Dorsolateral prefrontal cortex (tissue), 122 donors: ENCODE measurements at places on chromosomes 7 and 10.

DNA sequence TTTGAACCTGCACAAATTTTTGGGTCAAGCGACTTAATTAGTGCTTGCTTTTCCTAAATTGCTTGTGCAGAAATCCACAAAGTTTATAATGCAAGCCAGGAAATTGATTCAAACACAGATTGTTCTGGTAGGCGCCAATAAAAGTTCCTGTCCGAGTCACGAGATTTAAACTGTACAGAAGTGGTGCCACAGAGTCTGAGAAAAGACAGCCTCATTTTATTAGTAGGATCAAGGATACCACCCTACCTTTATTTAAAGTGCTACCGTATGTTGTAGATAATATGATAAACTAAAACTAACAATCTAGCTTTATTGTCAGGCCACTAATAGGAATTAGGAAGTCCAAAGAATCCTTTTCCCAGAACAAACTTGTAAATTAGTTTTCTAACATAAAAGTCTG, 696.7 kb downstream of the TNS3 start:
- DNase-seq = no peak

- DNase-seq = no peak
Observed at GRCh38 chr10:124403548-124403947, 15.2 kb downstream of the OAT start.

DNA sequence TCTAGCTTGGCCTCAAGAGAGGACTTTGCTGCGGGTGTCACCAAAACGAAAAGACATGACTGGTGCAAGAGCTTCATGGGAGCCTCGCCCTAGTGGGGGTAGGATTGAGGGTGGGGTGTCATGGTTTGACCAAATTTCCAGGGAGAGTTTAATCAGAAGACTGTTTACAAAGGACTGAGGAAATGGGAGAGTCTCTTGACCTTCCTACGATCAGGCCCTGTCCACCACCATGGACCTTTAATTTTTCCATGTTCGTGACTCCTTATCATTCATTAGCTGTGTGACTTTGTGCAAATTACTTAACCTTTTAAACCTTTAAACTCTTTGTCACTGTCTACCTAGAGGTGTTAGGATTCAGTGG, 23.0 kb downstream of the AKR1E2 start:
- DNase-seq = no peak

- DNase-seq = no peak
Observed at GRCh38 chr7:105808703-105809590, 67.5 kb downstream of the ATXN7L1 start.

GRCh38 chr10:44506386-44506785, 121.5 kb upstream of the CXCL12 start:
- DNase-seq = no peak

DNA sequence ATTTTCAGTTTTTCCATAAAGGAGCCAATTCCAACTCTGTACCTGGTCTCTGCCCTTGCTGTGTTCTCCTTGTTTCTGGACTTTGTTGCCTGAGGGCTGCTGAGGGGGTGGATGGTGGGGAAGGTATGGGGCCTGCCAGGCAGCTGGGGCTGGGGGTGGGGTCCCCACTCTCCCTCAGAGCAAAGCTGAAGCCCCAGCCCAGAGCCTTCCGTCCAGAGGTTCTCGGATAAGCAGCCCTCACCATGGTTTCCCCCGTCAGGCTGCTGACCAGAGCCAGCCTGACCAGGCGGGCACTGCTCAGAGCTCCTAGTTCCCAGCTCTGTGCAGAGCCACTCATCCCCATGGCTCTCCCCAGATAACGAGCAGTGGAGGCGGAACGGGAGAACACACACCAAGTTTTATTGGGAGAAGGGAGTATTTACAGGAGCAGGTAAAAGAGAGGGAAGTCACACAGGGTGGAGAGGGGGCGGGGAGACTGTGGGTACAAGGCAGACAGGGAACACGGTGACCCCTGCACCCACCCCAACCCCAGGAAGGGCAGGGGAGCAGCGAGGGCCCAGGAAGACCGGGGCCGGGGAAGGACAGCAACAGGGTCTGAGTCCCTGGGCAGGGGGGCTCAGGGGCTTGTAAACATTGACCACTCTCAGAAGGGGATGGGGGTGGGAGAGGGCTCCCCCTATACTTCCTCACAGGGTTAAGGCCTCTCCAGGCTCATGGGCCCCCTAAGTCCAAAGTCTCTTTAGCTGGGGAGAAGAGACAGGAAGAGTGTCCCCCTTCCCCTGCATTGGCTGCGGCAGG, 5.8 kb downstream of the GNB2 start:
- DNase-seq = no peak

DNA sequence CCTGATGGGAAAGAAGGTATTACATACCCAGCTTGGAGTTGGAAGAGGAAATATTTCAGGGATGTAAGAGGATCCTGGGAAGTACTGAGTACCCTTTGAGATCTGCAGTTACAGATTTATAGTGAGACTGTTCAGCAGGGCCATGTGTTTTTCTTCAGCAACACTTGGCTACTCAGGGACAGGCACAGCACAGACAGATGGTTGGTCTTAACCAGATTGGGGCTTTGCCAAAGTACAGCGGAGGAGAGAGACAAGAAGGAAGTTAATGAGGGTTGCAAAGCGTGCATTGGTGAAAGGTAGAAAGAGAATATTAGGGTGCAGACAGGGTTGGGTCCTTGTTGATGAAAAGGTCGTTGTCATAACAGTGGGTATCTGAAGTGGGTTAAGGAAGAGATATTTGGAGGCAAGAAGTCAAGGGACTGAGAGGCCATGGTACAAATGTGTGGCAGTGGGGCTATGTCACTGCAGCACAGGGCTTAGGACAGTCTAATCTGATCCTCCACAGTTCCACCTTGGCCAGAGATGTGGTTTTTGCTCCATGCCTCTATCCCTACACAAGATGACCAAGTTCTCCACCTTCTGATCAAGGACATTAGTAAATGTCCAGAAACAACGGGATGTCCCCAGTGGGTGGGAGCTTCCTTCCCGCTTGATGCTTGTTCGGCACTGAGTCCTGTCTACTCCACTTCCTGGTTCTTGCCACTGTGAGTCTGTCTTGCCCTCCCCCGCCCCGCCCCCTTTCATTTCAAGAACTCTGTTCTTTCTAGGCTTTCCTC, 18.9 kb upstream of the DNAJC1 start:
- DNase-seq = no peak

- DNase-seq = no peak
Observed at GRCh38 chr7:108120196-108120595, 10.0 kb downstream of the LAMB4 start.

DNA sequence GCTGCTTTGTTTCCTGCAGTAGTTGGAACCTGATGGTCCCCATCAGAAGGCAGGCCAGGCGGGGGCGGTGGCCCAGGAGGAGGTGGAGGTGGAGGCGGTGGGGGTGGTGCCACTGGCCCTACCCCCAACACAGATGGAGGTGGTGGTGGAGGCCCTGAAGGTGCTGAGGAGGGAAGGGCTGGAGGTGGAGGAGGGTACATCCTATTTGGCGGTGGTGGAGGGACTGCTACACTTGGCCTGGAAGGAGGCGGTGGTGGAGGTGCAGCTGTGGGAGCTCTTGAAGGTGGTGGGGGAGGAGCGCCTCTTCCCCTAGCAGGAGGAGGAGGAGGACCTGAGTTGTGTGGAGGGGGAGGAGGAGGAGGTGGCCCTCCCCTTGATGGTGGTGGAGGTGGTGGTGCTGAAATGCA, 36.8 kb downstream of the LMOD2 start:
- no peak for DNase-seq

DNA sequence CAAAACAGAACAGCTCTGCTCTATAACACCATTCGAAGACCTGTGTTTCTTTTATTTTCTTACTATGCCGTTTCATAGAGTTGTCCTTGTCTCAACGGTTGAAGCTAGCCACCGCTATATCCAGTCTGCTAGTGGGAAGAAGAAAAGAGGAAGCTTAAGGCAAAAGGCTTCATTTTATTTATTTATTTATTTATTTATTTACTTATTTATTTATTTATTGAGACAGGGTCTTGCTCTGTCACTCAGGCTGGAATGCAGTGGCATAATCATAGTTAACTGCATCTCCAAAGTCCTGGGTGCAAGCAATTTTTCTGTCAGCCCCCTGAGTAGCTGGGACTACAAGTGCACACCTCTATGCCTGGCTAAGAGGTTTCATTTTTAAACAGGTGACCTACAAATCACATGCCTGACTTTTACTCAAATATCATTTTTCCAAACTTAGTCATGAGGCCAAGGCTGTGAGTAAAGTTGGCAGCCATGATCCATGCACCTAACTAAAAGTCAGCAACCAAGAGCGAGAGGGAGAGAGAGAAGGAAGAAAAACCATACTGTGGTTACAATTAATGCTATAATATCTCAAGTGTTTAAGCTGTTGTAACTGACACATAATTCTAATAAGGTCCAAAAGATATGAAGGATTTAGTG, 1305.3 kb upstream of the LRRTM3 start:
- DNase-seq = no peak

- no peak for DNase-seq
Observed at GRCh38 chr10:49595003-49595712, 15.0 kb upstream of the SLC18A3 start.

- DNase-seq = no peak
Observed at GRCh38 chr10:127408112-127408710, 140.9 kb upstream of the NPS start.

DNA sequence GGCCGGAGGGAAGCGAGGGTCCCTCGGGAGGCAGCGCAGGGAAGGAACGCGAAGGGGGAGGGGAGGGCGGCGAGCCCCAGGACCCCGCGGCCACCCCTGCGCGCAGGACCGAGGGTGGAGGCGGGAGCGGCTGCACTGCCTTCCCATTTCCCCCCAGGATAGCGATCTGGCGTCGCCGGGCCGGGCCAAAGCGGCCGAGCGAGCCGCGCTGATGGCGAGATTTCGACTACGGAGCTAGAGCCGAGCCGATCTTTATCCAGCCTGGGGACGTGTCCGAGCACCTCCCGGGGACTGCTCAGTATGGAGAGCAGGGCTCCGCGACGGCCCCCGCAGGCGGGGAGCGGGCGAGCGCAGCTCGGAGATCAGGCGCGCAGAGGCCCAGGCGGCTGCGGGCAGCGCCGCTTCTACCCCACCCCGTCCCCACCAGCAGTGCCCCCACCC, 590 bp upstream of the CRTAC1 start:
- DNase-seq = peak; percentile 61

GRCh38 chr7:105444342-105444987, 55.7 kb upstream of the SRPK2 start:
- no peak for DNase-seq

GRCh38 chr10:96995851-96996250, 163.8 kb downstream of the LCOR start:
- no peak for DNase-seq

DNA sequence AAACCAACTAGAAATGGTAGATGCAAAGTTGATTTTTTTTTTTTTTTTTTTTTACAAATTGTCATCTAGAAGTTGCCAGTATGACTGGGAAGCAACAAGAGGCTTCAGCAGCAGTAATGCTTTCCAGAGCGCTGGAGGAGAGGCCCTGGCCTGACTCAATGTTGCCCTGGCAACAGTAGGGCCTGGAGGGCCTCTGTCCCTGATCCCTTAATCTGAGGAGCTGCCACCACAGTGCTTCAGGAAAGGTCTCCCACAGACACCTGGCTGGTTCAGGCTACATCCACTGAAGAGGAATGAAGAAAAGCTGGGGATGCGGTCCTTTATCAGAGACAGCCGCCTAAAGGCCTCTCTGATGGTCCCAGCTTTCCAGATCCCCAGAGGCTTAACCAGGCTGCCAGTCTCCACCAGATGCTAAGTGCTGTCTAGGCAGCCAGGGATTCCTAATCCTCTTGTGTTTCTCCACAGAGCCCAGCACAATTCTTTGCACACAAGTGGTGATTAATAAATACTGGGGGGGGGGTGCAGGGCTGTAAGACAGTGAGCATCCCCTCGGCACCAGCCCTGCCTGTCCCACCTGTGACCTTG, 33.7 kb downstream of the ZNF777 start:
- DNase-seq = no peak

- DNase-seq = no peak
Observed at GRCh38 chr7:131072505-131073091, 255.1 kb upstream of the MKLN1 start.

- DNase-seq = no peak
Observed at GRCh38 chr7:73900286-73900685, 39.3 kb downstream of the TMEM270 start.

DNA sequence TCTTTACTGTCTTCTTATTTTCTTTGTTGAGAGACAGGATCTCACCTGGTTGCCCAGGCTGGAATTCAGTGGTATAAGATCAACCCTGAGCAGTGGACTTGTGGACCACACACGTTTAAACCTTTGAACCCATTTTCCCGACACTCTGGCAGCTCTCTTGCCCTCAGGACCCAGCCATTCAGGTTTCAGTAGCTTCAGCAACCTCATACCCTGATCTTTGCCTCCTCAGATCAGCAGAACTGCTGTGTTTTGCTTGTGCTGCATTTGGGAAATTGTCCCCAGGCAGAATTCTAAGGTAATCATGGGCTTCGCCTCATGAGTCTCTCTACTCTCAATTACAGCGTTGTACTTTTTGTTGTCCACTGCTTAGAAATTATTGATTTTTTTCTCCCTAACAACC, 317.6 kb upstream of the KIAA1217 start:
- DNase-seq = no peak

DNA sequence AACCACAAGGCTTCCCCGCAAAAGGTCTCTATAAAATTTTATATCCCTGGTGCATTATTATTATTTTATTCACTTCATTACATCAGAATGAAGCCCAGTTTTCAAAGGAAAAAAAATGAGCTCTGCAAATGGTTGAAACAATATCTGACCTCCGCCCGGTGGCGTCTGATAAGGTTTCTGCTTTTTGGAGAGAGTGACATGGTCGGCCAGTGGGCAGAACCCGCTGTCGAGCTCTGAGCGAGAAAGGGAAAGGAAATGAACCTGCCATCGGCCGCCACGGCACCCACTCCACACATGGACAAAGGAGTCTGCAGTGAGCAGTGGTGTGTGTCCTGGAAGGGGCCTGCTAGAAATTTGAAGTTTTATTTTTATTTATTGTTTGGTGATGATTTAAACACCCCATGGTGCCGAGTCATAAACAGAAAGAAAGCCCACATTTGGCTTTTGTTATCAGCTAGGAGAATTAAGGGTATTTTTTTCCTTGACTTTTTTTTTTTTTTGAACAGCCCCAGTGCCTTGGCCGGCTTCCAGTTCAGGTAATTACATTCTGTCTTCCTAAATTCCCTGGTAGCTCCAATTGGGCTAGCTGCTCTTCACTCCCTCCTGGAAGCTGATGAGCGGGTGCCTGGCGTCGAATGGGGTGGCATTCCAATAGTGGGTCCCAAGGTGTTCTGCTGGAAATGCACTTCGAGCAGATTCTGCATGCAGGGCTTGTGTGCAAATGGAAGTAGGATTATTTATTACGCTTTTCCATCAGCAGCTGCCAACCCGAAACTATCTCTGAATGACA, 149.4 kb upstream of the MKI67 start:
- no peak for DNase-seq

- DNase-seq = no peak
Observed at GRCh38 chr7:133180717-133181116, 72.2 kb upstream of the EXOC4 start.

- DNase-seq = no peak
Observed at GRCh38 chr10:92031580-92031979, 108.0 kb downstream of the BTAF1 start.

DNA sequence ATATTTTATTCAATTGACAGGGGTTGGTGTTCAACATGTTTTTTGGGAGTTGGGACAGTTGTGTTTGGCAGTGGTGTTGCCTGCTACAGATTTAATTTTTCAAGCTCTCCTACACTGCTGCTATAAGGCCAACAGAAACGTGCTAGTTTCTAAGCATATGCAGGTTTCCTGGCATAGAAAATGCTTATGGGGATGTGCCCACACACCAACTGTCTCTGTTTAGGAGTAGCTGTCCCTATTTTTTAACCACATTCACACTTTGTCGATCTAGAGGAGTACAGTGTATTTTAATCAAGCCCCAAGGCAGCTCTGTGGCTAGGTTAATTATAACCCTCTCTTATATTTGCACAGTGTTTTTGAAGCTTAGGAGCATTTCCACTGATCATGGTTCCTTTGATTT, 28.6 kb downstream of the TMEM178B start:
- no peak for DNase-seq
